NCI-H460 (cell line): ENCODE measurements at places on chromosomes 16 and 17.

DNA sequence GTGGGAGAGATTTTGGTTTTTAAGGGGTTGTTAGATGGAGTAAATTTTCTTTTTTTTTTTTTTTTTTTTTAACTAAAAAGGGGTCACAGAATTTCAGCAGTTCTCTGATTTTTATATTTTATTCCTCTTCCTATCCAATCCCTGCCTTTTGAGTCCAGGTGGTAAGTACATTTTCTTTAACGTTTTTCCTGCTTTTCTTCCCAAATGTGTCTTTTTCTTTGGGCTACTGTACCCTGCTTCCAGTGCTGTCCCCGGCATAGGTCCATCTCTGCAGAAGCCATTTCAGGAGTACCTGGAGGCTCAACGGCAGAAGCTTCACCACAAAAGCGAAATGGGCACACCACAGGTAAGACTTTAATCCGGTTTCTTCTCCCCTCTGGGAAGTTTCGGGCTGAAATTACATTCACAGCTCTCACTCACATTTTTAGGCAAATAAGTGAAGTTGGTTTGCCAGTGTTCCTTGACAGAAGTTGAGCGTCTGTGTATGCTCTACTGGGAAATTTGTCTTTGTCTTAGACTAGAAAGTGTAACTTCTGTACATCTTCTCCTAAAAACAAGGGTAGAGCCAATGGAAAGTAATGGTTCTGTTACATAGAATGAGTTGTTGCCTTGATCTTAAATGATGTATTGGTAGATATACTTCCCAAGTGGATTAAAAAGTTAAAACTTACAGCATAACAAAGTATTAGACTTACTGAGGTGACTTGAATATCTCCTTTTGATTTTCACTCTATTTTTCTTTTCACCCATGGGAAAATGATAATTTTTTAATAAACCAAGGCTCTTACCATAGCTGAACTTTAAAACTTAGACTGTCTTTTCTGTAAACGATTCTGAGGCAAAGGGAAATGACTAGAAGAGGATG lies 54.5 kb downstream of the TUBD1 start:
- DNase-seq = no peak

DNA sequence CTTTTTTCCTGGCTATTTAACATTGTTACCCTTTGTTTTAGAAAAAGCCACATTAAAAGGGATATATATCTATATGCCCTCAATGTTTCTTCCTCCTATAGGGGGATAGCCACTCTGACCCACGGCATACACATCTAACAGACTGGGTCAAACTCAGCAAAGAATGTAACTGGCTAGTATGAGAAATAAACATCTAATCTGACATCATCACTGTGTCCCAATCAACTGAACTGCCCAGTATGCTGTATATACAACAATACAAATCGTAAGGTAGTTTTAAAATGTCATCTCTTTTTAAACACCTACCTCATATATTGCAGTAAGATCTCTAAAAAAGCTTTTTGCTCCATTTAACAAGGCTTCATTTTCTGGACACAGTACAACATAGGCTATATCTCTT lies 39.9 kb upstream of the INTS2 start:
- DNase-seq = no peak

- no peak for DNase-seq
These were observed 8.7 kb downstream of the RAP1GAP2 start for GRCh38 chr17:2804912-2805311.

DNA sequence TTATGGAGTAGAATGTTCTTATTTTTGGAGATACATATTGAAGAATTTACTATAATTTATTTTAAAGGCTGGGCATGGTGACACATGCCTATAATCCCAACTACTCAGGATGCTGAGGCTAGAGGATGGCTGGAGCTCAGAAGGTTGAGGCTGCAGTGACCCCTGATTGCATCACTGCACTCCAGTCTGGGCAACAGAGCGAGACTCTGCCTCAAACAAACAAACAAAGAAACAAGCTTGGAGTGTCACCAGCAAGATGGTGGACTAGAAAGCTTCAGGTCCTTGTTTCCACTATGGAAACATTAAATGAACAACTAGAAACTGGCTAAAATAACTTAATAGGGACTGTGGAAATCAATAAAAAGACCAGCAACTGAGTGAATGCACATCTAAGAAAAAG lies 17.9 kb upstream of the GPT2 start:
- DNase-seq = no peak

GRCh38 chr17:19304209-19304608 lies 58.3 kb downstream of the B9D1 start:
- no peak for DNase-seq

- DNase-seq = no peak
These were observed 192.7 kb downstream of the RPTOR start for GRCh38 chr17:80737106-80738019.

DNA sequence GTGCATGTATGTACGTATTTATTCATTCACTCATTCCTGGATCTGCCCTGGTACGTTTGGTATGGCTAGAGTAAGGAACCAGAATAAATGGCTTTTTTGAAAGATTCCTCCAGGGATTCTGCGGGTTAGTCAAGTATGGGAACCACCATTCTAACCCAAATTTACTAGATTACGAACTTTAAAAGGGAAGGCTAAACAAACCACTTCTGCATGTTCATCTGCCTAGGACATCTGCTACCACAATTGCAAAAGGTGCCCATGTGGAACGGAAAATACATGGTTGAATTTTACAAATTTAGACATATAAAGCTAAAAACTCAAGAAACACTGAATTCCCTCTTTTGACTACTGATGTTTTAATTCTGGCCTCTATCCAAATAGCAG lies 22.1 kb downstream of the CYTH1 start:
- DNase-seq = no peak

DNA sequence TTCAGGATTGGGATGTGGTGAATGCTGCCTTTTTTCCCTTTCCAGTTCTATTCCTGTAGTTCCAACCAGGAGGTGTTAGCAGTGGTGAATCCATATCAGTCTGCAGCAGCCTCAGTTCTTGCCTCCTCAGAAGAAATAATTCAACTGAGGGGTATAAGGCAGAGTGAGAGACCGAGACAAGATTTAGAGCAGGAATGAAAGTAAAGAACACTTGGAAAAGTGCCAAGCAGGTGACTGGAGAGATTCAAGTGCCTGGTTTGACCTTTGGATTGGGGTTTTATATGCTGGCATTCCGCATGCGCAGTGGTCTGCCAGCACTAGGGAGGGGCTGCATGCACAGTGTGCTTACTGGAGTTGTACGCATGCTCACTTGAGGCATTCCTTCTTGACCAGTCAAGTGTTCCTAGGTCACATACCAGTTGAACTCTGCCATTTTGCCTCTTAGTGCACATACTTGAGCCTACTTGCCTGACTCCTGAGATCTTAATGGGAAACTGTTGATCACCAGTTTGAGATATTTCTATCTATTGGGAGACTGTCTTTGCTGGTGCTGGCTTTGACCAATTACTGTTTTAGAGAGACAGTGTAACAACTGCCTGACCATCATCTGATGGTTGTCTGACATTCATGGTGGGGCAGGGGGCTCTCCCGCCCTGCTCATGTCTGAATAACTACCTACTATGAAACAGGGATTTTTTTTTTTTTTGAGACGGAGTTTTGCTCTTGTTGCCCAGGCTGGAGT lies 680 bp upstream of the CCL15 start:
- no peak for DNase-seq

DNA sequence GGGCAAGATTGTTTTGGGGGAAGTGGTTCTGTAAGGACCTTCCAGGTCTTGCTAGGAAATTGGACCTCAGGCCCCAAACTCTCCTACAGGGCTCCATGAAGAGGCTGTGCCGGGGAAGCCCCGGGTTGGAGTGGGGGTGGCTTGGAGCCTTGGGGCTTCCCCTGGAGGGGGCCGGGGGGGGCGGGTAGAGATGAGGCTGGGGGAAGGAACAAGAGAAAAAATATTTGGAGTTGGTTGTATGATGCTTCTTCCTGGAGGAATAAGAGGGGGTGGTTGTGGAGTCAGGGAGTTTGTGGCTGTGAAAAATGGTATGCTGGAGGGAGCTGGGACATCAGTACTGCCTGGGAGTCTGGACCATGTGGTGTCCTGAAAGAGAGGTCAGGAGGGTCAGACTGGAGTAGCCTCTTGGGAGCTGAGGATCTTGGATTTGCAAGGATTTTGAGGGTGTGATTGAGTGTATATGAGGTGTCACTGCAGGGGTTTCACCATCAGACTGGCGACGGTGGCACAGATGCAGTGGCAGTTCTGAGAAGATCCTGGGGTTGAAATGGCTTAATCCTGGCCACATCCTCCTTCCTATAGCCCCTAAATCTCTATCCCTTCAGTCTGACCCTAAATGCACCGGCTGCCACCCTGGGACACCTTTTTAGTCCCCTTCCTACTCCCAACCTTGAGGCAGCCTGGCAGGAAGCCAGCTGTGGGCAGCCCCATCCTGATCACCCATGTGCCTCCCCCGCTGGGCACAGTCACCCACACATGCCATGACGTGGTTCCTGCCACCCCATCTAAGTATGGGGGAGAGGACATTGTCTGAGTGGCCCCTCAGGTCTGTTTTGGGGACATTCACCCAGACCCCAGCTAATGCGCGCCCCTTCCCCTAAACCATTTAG lies 10.9 kb downstream of the RARA start:
- no peak for DNase-seq

DNA sequence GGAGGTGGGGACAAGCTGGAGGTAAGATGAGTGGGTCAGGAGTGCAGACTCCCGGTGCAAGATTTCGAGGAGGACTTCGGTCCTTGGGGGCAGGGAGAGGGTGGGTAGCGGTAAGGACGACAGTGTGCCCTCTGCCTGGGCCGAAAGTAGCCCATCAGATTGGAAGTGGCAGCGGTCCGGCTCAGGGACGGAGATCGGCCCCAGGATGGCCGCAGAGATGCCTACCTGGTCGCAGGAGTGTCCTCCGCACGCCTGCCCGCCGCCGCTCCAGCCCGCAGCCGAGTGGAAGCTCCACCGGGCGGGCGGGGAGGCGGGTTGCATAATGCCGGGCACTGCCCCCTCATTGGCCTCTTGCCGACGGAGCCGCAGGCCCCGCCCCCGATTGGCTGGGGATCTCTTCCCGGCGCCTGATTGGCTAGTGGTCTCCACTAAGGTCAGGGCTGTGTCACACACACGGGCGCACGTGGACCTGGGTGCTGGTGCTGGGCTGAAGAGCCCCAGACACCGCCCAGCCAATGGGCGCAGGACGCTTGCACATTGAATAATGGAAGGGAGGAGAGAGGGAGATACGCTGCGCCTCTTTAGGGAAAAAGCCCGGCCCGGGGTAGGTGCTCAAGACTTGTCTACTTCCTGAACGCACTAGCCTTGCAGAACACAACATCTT lies at the start of gene PER1:
Gene PER1 (minus strand): TSS at position 293 of the 664 bp plus-strand sequence. CDS start 1,698 bp downstream, outside the sequence.
- DNase-seq = peak; percentile 95

DNA sequence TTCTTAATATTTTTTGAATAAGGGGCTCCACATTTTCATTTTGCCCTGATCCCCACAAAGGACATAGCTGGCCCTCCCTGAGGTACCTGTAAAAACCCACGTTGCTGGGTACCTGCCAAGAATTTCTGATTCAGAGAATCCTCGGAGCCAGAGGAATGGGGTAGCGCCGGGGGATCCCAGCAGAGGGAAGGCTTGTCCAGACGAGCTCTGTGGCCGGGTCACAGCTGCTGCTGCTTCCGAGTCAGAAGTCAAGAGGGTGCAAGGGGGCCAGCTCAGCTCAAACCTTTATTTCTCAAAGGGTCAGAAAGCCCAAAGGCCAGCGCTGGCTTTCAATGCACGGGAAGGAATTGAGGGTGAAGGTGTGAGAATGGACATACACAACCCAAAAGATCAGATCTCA lies 68.9 kb upstream of the SDK2 start:
- no peak for DNase-seq

- DNase-seq = no peak
These were observed 7.5 kb downstream of the CACNG1 start for GRCh38 chr17:67051837-67052236.

GRCh38 chr16:19269098-19269497 lies 16.4 kb upstream of the CLEC19A start:
- DNase-seq = no peak

DNA sequence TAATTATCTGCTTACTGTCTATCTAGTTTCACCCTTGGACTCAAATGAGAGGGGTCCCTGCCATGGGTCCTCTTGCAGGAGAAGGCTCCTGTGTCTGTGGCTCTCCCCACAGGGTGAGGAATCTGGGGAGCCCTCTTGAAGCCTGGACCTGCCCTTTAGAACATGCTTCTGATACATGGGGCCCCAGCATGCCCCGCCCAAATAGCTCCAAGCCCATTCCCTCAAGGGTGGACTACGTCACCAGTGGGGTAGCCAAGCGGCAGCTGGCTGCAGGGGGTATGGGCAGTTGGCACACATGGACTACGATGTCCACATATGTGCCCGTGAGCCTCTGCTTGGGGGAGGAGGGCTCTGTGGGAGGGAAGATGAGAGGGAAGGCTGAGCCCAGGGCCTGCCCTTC lies 39.3 kb downstream of the ARHGAP27 start:
- DNase-seq = no peak

- no peak for DNase-seq
These were observed 16.3 kb downstream of the SNX11 start for GRCh38 chr17:48123776-48124388.

DNA sequence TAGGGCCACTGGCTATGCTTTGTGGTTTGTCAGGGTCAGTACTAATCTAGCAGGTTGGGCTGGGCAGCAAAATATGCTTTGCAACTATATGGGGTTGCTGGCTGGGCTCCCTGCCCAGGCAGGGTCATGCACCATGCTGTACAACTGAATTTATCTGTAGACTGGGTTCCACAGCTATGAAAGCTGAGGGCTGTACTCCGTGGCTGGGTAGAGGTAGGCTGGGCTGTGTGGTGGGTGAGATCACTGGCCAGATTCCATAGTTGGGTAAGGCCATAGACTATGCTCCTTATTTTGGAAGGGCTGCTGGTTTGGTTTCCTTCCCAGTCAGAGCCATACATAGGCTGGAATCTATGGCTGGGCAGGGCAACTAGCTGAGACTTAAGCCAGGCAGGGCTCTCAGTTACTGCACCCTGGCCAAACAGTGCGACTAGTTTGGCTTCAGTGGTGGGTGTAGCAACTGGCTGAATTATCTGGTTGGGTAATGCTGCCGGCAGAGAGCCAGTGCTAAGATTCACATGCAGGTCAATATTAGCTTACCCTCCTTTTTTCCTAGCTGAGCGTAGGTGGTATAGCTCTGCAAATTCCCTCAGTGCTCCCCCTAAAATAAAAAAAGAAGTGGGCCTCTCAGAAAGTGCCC lies 769.1 kb upstream of the CDH8 start:
- no peak for DNase-seq

- no peak for DNase-seq
These were observed 36.0 kb upstream of the ICAM2 start for GRCh38 chr17:64056269-64057005.

GRCh38 chr17:28555022-28555421 lies 2.6 kb upstream of the UNC119 start:
- no peak for DNase-seq

- DNase-seq = no peak
These were observed 23.3 kb upstream of the ALKBH5 start for GRCh38 chr17:18160128-18160856.

- peak; percentile 64 for DNase-seq
These were observed 203.4 kb upstream of the FOXF1 start for GRCh38 chr16:86306811-86307513.

DNA sequence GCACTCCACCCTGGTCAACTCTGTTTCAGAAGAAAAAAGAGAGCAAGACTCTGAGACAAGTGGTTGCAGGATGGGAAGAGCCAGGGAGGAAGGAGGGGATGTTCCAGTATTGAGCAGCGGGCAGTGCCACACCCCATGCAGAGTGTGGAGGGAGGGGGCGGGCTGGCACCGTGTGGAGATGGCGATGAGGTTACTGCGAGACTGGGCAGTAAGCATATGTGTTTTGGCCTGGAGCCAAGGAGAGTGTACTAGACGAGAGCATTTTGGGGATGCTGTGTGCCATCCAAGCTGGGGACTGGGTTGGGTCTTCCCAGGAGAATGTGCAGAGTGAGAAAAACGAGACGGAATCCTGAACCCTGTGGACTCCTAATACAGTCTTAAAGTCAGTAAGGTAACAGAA lies 3.4 kb downstream of the TBC1D24 start:
- DNase-seq = no peak
